ENCODE measurements at places on chromosomes 12 and 14.

DNA sequence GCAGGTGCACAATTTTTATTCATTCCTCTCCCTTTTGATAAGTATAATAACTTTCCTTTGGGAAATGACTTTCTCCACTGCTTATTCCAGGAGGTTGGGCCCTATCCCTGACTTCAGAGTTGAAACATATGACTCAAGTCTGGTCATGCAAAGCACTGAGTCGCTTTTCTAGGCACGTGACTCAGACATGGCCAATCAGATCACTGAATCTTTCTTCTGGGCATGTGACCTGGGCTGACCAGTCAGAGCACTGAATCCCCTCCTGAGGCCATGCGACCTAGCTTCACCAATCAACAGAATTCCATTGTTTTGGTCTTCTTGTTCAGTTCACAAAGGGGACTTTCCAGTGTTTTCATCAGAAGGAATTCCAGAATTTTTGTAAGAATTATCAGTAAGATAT is 377.1 kb upstream of the KITLG start:
- DNase-seq, result no peak

GRCh38 chr14:33492491-33492890 is 458.4 kb downstream of the EGLN3 start:
- no peak for DNase-seq

DNA sequence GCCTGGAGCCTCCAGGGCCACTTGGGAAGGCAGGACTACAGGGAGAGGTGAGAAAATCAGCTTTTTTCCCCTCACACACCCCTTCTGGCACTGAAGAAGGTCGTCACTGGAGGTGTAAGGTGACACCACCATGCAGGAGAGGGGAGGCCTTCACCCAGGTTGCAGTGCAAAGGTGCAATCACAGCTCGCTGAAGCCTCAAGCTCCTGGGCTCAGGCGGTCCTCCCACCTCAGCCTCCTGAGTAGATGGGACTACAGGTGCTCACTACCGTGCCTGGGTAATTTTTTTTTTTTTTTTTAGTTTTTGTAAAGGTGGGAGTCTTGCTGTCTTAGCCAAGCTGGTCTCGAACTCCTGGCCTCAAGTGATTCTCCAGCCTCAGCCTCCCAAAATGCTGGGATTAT is 93.6 kb downstream of the TNFAIP2 start:
- DNase-seq, result no peak

DNA sequence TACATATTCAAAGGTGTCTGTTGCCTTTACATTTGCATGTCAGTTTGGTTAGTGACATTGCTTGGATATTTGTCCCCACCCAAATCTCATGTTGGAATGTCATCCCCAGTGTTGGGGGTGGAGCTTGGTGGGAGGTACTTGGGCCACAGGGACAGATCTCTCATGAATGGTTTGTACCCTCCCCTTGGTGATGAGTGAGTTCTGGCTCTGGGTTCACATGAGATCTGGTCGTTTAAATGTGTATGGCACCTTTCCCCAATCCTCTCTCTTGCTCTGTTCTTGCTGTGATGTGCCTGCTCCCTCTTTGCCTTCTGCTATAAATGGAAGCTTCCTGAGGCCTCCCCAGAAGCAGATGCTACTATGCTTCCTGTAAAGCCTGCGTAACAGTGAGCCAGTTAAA is 207.9 kb upstream of the DIO3 start:
- DNase-seq, result no peak

- DNase-seq, result no peak
Observed at GRCh38 chr12:89968151-89968700, 259.6 kb upstream of the ATP2B1 start.

DNA sequence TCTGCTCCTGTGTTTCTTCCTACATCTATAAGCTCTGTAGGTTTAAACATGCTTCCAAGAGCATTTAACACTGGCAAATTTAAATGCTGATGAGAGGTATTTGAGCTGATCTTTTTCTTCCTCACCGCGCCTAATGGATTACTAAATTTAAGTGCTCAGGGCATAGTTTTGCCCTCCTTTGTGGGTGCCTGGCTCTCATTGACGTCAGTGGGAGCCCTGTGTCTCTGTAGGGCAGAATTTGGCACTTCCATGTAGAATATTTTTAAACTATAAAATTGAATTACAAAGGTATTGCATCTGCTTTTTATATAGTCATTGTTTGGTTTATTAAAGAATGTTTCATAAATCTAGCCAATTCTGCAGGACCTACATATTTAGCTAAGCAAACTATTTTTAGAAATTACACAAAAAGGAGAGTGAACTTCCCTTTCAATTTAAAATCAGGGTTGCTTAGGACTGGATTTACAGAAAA is 444.8 kb downstream of the AEBP2 start:
- DNase-seq, result no peak

DNA sequence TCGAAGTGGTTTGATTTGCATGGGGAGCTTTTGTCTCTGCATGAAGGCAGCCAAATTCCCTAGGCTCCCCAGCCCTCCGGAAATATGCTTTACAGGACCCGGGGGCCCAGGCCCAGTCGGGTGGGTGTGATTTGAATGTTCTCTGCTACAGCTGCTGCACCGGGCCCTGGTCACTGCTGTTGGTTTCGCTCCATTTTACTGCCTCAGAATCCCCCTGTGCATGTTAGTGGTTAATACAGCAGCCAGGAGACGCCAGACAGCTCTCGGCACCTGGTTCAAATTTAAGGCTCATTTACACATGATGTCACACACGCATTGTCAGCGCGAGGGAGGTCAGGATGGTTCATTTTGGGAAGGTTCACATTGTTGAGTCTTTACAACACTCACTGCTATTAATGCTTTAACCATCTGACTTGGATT is 99.6 kb downstream of the SLC38A6 start:
- DNase-seq, result peak; percentile 79

DNA sequence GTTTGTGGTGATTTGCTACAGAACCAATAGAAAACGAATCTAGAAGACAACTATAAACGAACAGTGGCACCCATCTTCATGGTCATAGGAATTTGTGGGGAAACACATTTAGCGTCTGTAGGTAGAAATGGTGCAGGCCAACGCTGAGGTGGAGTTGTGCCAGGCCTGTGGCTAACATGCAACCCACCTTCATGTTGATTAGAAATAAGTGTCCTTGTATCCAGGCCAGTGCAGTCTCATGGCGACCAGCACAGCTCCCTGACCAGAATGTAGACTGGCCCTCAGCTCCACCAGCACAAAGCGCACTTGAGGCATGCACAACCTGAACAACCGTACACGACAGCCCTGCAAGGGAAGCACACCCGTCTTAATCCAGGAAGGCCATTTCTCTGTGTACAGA is 187.0 kb downstream of the TMEM132D start:
- DNase-seq, result no peak

GRCh38 chr14:93128725-93129459 is 13.2 kb upstream of the ITPK1 start:
- no peak for DNase-seq

DNA sequence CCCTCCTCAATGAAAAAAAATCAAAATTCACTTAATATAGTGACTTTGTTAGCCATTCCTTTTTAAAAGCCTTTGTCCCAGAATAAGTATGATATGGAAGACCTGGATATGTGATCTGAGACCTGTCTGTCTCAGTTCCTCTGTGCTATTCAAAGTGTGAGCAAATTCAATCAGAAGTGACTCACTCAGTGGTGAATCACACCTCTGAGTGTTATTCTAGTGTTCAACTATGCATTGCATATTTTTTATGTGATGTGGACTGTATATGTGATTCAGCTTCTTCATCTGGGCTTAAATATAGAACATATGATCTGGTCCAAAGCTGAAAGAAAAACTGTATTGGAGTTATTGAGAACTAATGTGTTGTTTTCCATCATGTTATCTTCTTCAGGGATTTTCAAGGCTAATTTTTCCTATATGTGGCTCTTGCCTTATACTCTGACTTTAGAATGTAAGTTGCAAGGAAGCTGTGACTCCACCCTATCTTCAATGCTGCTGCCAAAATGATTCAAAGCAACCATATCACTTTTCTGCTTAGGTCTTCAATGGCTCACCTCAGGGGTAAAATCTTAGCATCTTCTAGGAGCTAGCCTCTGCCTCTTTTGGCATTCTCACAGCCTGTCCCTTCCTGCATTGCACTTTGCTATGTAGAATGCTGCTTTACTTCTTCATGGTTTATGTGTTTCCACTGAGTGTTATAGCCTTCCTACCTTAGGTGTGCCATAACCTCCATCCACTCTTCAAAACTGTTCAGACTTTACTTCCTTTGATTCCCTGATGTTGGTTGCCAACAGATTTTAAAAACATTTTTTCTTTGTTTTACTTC is 169.8 kb downstream of the OTOGL start:
- peak; percentile 63 for DNase-seq

GRCh38 chr12:52139579-52140062 is 52.2 kb downstream of the KRT80 start:
- no peak for DNase-seq

DNA sequence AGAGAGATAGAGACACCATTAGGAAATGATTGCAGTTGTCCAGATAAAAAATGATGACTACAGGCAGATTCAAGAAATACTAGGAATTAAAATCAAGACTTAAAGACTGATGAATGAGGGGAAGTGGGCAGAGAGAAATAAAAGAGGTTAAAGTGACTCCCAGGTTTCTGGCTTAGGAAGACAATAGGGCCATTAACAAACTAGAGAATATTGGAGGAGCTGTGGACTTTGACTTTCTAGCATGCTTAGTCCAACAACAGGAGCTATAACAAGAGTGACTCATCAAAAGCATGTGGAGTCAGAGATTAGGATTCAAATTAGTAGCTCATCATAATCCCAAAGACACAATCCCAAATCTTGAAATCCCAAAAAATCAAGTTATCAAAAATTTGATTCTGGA is 101.5 kb downstream of the BMP4 start:
- no peak for DNase-seq

Data from AG04449 (cell line).